Activated naive CD8-positive, alpha-beta T cell treated with anti-CD3 and anti-CD28 coated beads, Interleukin-2, amount 50 U/mL, for 24 hours (primary cell): ENCODE measurements at places on chromosomes 11 and 22.

GRCh38 chr11:33040033-33040861 lies 875 bp downstream of the TCP11L1 start:
- peak overlapping the region; percentile 88 for H3K4me3 ChIP-seq
- peak overlapping the region; percentile 95 for H3K27ac ChIP-seq
- peaks cover 5% of the 10 kb centered on the region for H3K36me3 ChIP-seq
- peaks cover 46% of the 10 kb centered on the region for H3K4me1 ChIP-seq
- H3K27me3 ChIP-seq: no peaks in the 10 kb centered on the region

- H3K4me1 ChIP-seq: no peaks in the 10 kb centered on the region
- no peaks in the 10 kb centered on the region for H3K36me3 ChIP-seq
- DNase-seq: no peak
- no peak overlapping the region for H3K27ac ChIP-seq
- no peak overlapping the region for H3K4me3 ChIP-seq
These were observed 98.0 kb upstream of the SOX6 start for GRCh38 chr11:16454289-16454863.

- H3K27ac ChIP-seq: no peak overlapping the region
- no peak for DNase-seq
- H3K27me3 ChIP-seq: peaks cover 16% of the 10 kb centered on the region
- H3K36me3 ChIP-seq: no peaks in the 10 kb centered on the region
These were observed 28.8 kb upstream of the EXPH5 start for GRCh38 chr11:108622341-108622740.

DNA sequence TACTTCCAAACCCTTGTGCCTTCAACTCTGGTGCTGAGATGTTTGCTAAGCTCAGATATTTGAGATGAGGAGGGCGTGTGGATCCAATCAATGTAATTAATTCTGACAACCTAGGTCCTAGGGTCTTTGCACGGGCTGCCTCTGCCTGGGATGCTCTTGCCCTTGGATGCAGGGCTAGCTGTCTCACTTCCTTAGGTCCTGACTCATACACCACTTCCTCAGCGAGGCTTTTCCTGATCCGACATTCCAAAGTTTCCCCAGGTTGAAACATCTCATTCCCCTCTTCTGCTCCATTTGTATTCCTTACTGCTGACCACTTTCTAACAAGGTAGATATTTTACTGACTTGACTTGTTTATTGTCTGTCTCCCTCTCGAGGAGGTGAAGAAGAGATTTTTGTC lies 43.0 kb upstream of the NTM start:
- H3K27me3 ChIP-seq: no peaks in the 10 kb centered on the region
- no peak for DNase-seq
- no peak overlapping the region for H3K27ac ChIP-seq

GRCh38 chr22:45793892-45794291 lies 122.3 kb downstream of the ATXN10 start:
- no peak for DNase-seq
- H3K27me3 ChIP-seq: no peaks in the 10 kb centered on the region
- peaks cover 68% of the 10 kb centered on the region for H3K36me3 ChIP-seq

- no peaks in the 10 kb centered on the region for H3K27me3 ChIP-seq
- H3K4me1 ChIP-seq: no peaks in the 10 kb centered on the region
- DNase-seq: no peak
- no peaks in the 10 kb centered on the region for H3K36me3 ChIP-seq
- H3K4me3 ChIP-seq: no peak overlapping the region
- no peak overlapping the region for H3K27ac ChIP-seq
These were observed 194.3 kb downstream of the KIF18A start for GRCh38 chr11:27913650-27914049.

DNA sequence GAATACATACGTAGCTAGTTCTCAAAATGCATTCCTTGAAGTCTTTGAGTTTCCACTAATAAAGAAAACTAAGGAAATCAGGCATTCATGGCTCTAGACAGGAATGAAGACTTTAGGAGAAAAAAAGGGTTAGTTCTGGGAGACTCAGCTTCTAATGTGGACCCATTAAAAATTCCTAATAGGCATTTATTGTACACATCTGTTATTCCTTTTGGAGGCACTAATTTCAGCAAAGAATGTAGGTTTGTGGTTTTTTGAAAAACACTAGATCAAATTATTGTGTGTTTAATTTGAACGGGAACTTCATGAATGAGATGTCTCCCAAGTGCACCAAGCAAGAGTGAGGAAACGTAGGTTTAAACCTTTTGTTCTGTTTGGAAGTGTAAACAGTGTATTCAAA lies 42.7 kb downstream of the PARVA start:
- no peaks in the 10 kb centered on the region for H3K4me1 ChIP-seq
- H3K36me3 ChIP-seq: no peaks in the 10 kb centered on the region
- H3K4me3 ChIP-seq: no peak overlapping the region
- no peak overlapping the region for H3K27ac ChIP-seq
- no peak for DNase-seq
- no peaks in the 10 kb centered on the region for H3K27me3 ChIP-seq

- H3K27me3 ChIP-seq: no peaks in the 10 kb centered on the region
- peak overlapping the region; percentile 39 for H3K27ac ChIP-seq
- H3K36me3 ChIP-seq: peaks cover 66% of the 10 kb centered on the region
- H3K4me3 ChIP-seq: no peak overlapping the region
- H3K4me1 ChIP-seq: peaks cover 24% of the 10 kb centered on the region
- DNase-seq: no peak
These were observed 35.1 kb downstream of the APOL1 start for GRCh38 chr22:36287881-36288515.

DNA sequence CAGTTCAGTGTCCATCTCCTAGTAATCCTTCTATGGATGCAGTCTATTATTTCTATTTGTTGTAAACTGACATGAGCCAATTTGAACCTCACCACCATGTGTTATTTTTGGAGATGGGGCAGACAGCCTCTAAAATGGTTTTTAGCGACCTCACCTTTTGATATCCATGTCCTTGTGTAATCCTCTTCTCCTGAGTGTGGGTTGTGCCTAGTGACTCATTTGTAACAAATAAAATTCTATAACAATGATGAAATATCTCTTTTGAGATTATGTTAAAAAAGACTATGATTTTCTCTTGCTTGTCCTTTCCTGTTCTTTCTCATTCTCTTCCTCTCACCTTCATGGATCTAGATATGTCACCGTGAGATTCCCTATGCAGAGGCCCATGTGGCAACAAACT lies 554.6 kb upstream of the ANO3 start:
- no peak for DNase-seq
- H3K27me3 ChIP-seq: no peaks in the 10 kb centered on the region
- no peaks in the 10 kb centered on the region for H3K36me3 ChIP-seq

- peaks cover 21% of the 10 kb centered on the region for H3K36me3 ChIP-seq
- DNase-seq: no peak
- H3K4me3 ChIP-seq: no peak overlapping the region
- H3K27me3 ChIP-seq: no peaks in the 10 kb centered on the region
- H3K27ac ChIP-seq: peak overlapping the region; percentile 51
These were observed 42.2 kb downstream of the TMEM123 start for GRCh38 chr11:102410382-102410784.

DNA sequence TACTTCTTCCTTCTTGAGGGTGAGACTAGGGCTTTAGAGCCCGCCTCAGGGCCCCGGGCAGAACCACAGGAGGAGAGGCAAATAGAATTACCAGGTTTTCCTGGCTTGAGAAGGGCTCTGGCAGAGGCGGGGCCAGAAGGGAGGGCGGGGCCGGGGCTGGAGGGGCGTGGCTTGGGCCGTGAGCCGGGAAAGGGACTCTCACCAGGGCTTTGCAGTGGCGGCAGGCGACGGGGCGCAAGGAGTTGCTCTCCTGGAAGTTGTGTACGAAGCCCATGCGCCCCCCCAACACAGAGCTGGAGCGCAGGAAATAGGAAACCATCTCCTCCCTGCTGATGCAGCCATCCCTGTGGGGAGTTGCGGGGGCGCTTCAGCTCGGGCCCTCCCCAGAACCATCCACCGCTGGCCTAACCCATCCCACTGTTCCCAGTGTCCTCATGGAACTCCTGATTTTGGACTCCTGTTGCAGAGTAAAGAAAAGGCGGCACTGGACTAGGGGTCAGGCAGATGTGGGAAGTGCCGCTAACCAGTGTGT lies 6.9 kb upstream of the NRXN2 start:
- DNase-seq: no peak
- no peak overlapping the region for H3K27ac ChIP-seq

GRCh38 chr22:45774001-45774670 lies 102.5 kb downstream of the ATXN10 start:
- no peaks in the 10 kb centered on the region for H3K27me3 ChIP-seq
- no peak overlapping the region for H3K27ac ChIP-seq
- H3K36me3 ChIP-seq: peaks cover 28% of the 10 kb centered on the region
- no peak overlapping the region for H3K4me3 ChIP-seq
- no peak for DNase-seq

DNA sequence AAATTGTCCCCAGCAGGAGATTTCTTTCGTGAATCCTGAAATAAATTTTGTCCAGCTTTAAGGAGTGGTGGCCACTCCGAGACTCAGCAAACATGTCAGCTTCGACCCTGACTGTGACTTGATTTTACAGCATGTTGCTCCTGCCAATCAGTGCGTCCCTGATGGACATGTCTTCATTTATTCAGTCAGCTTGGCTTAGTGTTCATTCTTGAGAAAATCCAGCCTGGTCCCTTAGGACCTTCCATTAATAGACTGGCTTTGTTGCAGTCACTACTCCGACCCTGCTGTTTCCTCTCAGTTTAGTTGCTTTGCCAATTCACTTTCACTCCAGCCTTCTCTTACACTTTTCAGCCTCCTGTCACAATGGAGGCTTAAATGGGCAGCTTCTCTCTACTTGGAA lies 30.5 kb downstream of the TMPRSS5 start:
- DNase-seq: no peak
- H3K36me3 ChIP-seq: no peaks in the 10 kb centered on the region
- no peak overlapping the region for H3K27ac ChIP-seq
- H3K27me3 ChIP-seq: peaks cover 12% of the 10 kb centered on the region

DNA sequence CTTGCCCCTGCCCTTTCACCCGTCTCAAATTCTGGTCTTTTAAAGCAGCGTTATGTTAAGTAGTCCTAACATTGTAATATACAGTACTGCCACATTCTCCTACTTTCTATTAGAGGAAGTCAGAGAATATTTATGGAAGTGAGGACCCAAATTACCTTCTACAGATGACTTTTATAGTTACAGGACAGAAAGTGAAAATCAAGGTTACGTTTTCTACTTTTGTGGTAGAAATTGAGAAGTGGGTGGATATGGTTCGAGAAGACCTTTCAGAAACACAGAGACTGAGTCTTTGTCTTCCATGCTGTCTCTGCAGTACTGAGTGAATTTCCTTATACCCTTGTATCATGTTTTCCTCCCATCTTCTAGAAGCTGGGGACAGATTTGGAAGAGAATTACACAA lies 17.1 kb downstream of the SC5D start:
- DNase-seq: no peak
- peaks cover 46% of the 10 kb centered on the region for H3K4me1 ChIP-seq
- H3K4me3 ChIP-seq: peak overlapping the region; percentile 8
- no peaks in the 10 kb centered on the region for H3K27me3 ChIP-seq

DNA sequence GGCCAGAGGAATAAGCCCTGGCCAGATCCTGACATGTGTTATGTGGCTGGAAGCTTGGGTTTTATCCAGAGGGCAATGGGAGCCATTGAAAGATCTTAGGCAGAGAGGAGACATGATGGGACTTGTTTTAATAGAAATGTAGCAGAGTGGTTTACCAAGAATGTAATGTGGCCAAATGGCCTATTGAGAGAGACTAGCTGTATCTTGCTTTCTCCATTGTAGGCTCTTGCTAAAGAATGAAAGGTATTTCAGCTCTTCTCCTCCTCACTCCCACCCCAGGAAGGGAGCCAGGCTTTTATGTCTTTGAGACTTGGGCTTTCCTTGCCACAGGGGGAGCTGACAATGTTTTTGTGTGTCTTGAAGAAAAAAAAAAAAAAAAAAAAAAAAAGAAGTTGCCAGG lies 82.3 kb downstream of the TRIM29 start:
- no peaks in the 10 kb centered on the region for H3K36me3 ChIP-seq
- peaks cover 7% of the 10 kb centered on the region for H3K27me3 ChIP-seq
- no peaks in the 10 kb centered on the region for H3K4me1 ChIP-seq
- no peak overlapping the region for H3K4me3 ChIP-seq
- H3K27ac ChIP-seq: no peak overlapping the region
- DNase-seq: no peak
